Non-pigmented ciliary epithelial cell (primary cell): ENCODE measurements at places on chromosomes 1 and 21.

DNA sequence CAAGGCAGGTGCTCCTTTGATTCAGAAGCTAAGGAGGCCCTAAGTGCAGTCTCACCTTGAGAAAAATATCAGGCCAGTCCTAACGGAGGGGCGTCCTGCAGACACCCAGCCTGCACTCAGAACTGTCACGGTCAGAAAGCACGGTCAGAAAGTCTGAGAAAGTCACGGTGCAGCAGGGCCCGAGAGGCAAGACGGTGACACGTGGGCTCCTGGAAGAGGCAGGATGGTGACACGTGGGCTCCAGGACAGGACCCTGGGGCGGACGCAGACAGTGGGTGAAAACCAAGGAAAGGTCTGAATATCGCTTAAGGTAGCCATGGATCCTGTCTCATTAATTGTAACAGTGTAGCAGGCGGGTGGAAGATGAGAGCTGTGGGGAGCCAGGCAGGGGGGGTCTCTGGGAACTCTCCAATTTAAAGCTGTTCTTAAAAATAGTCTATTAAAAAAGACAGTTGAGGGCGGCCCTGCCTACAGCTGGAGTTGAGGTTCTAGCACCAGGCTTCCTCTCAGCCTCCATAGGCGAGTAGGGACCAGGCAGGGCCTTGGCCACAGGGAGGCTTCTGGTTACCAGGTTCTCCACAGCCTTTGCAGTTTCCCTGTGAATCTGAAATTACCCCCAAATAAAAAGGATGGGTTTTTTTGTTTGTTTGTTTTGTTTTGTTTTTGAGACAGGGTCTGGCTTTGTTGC, 65.2 kb downstream of the FAAP20 start:
- no peak for DNase-seq

GRCh38 chr1:77133731-77134358, 85.4 kb downstream of the PIGK start:
- no peak for DNase-seq

- DNase-seq: no peak
Measured at GRCh38 chr1:162991444-162991843, 77.7 kb upstream of the RGS4 start.

DNA sequence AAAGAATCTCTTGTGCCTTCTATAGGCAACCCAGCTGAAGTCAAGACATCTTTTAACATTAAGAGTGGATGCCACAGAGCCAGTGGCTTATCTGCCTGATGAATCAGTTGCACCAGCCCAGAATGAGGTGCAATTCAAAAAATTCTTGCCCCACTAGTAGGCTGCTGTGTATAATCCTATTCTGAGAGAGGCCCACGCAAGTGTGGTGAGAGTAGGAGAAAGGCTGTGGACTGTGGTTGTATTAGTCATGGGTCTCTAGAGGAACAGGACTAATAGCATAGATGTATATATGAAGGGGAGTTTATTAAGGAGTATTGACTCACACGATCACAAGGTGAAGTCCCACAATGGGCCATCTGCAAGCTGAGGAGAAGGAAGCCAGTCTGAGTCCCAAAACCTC, 216.4 kb downstream of the LTN1 start:
- DNase-seq: peak; percentile 79

DNA sequence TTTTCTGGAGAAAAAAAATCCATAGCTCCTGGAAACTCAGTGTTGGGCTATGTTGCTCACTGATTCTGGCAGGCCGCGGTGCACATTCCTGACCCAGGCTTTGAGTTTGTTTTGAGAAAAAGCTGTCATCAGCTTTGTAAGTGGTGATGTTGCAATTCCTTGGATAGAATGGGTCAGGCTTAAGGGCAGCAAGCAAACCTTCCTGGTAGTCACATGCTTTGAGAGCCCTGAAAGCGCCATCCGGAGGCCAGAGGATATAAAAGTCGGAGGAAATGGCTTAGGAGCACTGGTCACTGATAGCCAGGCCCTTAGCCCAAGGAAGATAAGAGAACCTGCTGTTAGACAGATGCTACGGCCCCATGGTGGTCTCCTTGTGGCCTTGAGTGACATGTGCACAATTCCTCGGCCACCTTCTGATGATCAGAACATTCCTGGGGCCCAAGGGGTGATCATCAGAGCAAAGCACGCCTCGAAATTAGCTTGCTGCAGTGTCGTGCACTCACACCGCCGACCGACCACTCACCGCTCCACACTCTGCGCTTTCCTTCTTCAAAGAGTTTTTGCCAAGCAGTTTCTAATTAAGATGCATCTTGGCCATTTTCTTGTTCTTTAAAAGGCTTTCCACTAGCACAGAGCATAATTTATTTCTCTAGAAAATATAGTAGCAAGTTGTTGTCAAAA, 78.6 kb downstream of the MAN1C1 start:
- peak; percentile 93 for DNase-seq

DNA sequence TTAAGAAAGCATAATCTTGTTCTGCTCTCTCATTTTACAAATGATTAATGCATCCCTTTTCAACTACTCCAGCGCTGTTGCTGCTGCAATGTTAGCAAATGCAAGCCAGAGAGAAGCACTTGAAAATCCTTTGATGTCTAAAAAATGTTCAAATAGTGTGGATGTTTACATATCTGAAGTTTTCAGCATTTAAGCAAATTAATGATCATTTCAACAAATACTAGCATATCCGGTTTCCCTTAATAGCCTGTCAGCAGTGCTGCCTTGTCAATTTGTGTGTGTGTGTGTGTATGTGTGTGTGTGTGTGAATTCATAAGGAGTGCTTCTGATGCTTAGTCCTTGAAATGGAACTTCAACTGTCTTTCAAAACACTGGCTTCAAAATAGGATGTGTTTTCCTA, 48.1 kb upstream of the WNT2B start:
- DNase-seq: no peak

- DNase-seq: no peak
Measured at GRCh38 chr1:54325284-54325683, 80.9 kb downstream of the SSBP3 start.

GRCh38 chr21:36917471-36918158, 48.9 kb downstream of the HLCS start:
- no peak for DNase-seq

GRCh38 chr1:17679856-17680255, 75.3 kb upstream of the ACTL8 start:
- no peak for DNase-seq

DNA sequence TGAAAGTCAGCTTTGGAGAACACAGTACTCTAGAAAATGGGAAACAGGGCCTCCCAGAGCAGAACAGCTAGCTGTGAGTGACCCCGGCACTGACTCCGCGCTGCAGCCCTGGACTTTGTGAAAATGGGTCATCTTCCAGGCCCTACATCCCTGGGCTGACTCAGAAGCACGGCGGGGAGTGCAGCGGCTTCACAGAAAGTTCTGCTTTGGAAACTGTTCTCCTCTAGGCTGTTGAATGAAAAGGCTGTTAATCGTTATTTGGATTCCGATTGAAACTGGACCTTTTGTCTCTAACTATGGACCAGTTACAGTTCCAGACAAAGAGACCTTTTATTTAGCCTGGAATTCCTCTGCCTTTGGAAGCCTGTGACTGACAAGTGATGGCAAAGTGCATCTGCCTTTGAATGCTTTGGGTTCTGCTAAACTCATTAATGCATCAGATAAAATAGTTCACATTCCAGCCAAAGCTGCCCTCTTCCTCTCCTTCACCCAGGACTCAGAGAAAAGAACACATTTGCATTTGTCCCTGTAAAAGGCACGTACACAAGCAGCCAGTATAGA, 144.9 kb upstream of the HOOK1 start:
- no peak for DNase-seq

DNA sequence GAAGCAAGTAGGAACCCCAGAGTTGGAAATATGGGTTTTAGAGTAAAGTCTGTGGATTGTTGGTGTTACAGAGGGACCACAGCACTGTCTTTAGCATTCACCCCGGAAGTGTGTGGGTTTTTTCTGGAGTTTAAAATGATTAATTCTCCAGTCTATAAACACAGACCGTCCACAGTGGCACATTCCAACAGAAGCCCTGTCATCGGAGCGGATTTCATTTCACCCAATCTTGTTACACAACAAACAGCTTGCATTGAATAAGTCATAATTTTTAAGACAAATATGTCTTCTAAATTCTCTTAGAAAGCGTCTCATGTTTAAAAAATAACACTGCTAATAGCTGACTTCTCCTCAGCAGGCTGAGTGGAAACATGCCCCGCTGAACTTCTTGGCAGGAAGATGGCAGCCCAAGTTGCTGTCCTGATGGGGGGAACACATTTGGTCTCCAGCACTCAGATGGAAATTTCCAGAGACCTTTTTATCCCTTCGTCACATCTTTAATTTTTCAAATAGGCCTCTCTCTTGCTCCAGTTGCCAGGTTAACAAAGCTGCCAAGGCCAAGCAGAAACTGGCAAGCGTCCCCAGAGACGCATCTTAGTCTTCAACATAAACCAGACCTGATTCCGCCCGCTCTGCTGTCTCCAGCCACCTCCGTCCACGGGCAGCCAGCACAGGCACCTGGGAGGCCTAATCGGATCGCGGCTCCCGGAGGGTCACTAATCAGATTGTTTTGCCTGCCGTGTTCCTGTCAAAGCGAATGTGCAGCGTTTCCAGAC, 28.8 kb upstream of the SLC19A1 start:
- no peak for DNase-seq

DNA sequence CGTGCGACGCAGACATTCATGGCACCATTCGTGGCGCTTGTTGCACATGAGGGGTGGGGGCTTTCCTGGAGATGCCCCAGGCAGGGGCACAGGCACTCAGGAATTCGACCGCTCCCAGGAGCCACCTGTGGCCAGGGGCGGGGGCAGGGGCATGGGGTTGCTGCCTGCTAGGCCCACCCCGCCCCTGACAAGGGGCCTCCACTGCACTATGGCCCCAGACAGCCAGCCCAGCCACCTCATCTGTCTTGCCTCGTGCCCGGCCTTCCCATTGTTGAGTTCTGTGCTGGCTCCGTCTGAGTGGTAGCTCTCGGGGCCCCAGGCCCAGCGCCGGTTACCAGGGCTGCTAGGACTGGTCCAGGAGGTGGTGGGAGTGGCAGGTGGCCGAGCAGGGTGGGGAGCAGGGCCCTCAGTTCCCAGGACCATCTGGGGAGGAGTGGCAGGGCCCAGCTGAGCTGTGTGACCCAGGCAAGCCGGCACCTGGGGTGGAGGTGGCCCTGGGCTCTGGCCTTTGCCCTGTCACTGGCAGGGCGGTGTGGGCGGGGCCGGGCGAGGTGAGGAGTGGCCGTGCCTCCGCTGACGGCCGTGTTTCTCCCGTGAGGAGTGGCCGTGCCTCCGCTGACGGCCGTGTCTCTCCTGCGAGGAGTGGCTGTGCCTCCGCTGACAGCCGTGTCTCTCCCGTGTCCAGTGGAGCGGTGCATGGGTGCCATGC, 1.9 kb downstream of the PLCH2 start:
- no peak for DNase-seq

GRCh38 chr1:33925586-33925985, 61.7 kb downstream of the HMGB4 start:
- DNase-seq: no peak

DNA sequence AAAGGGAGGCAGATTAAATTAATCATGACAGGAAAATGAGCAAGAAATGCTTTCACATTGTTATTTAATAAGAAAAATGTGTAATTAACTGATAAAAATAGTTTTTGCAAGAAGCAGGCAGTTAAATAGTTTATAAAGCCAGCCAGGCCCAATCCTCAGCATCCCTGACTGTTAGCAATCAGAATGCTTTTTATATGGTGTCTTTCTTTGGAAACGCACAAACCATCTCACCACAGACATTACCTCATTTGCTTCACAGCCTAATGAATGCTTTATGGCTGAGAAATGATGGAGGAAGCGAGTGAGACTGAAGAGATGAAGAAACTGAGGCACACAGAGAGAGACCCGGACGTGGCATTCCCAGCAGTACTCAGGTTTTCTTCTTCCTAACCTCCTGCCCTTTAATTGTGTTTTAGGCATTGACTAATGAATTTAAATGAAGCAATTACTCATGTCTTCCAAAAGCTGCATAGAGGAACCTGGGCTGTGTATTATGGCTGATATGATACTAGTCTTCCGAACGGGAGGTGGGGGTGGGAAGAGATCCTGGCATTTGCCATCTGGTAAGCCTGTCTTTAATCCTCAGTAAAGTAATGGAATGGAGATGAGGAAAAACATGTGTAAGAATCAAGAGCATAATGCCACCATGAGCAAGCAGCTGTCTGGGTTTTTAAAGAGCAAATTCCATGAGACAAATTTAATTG, 116.1 kb upstream of the LMO4 start:
- no peak for DNase-seq

DNA sequence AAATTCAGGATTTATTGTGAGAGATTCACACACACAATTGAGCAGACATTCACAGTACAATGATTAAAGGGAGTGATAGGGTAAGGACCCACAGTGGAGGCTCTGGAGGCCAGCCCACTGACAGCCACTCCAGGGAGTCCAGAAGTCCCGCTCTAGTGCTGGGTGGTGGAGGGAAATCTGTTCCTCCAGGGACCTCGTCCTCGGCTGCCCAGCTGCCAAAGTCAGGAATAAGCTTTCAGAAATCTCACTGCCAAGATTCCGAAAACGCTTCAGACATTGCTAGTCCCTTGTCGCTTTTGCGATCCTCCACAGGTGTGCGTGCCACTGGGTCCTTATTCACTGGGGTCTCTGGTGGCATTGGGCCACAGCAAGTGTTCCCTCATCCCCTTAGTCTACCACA, 2.3 kb downstream of the MX1 start:
- no peak for DNase-seq

GRCh38 chr1:153849487-153850185, 73.1 kb downstream of the GATAD2B start:
- no peak for DNase-seq
